ENCODE measurements at places on chromosomes 11 and 22.

GRCh38 chr11:73167363-73167954, 25.3 kb upstream of the FCHSD2 start:
- DNase-seq = no peak

DNA sequence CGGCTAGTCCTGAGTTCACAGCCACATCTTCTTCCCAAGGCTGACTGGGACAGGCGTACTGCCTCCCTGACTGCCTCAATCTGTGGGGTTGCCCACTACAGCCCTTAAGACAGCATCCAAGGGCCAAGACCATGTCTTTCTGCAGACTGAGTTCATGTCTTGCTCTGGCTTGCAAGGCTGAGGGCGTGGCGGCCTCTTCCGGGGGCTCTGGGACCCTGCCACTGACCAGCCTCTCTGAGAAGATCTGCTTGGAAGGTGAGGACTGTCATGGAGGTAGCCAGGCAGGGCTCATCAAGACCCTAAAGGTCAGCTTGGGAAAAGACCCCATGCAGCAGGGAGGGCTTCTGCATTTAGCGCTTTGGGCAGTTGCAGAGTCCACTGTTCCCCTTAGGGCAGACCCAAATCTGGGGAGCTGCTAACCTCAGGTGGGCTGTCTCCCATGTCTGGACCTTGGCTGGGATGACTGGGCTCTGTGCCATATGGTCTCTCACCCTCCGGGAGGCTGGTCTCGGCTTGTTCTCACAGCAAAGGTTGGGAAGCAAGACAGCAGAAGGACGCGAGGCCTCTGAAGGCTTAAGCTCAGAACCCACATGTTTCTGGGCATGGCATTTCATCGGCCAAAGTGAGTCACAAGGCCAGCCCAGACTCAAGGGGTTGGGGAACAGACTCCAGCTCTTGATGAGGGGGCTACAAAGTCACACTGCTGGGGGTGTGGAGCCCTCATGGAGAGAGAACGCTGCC, 109.1 kb upstream of the LMO1 start:
- no peak for DNase-seq

DNA sequence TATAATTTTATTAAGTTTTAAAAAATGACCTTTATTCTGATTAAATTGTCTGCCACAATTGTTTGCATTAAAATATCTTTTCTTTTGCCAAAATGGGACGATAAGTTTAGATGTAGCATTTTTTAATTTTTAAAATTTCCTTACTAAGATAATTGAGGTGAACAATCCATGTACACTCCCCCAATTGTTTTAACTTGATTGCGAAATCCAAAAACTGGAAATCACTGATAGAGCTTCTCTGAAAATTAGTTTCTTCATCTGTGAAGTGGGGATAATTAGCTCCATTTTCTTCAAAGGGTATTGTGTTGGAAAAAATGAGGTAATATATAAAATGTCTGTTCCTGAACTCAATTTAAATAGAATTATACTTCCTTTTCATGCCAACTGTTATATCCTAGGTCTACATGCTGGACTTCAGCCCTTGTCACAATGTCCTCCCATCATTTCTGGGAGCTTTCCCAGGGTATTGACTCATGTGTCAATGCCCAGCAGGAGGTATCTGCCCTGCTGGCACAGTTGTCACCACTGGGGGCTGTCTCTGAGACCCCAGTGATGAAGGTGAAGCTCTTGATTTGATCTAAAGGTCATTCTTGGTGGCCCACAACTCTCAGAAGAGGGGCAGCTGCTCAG, 28.7 kb upstream of the NAV2 start:
- DNase-seq = no peak

- DNase-seq = no peak
These were observed 2.6 kb upstream of the SHISA8 start for GRCh38 chr22:41917375-41917902.

GRCh38 chr11:13861411-13861810, 101.1 kb upstream of the SPON1 start:
- no peak for DNase-seq

DNA sequence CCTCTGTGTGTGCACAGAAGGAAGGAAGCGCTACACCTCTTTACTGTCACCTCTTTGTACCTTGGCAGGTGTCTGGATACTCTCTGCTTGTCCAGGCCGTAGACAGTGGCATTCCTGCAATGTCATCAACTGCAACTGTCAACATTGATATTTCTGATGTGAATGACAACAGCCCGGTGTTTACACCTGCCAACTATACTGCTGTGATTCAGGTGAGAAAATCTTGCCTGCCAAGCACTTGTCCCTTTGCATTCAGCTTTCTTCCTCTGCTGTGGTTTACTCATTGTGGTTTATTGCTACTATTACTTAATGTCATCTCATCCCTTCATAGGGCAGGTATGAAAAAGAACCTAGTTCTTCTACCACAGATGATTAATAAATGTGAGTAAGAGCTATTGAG, 131.9 kb upstream of the MTNR1B start:
- no peak for DNase-seq

- DNase-seq = no peak
These were observed 135.9 kb downstream of the FDX1 start for GRCh38 chr11:110565357-110566336.

GRCh38 chr11:35035894-35036408, 103.0 kb upstream of the CD44 start:
- DNase-seq = no peak

DNA sequence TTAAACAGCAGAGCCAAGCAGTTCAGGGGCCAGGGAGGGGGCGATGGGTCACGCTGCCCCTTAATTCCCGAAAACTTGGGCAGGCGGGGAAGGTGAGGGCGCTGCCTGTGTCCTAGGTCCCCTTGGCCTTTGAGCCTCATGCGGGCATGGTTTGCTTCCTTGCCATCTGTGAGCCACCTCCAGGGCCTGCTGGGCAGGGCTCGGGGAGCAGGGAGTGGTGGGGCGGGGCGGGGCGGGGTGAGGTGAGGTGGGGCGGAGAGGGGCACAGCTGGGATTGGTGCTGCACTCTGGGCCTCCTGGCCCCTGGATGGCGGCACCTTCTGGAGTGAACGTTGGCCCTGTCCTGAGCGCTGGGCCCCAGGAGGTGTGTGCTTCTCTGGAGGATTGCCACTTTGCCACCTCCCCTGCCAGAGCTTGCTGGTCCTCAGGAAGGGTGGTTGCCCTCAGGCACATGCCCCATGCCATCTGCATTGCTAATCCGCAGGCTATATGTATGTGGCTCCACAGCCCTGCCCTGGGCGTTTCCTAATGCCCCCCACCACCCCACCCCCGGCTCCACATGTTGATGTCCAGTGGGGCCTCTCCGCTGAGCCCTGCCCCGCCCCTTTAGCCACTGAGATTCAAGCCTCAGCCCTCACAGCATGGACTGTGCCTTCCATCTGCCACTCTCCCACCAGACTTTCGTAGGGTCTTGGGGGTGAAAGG, 352.5 kb downstream of the TBC1D22A start:
- DNase-seq = no peak

- DNase-seq = no peak
These were observed 578.0 kb upstream of the CADM1 start for GRCh38 chr11:116082256-116082655.

All from stimulated activated CD4-positive, alpha-beta T cell treated with anti-CD3 and anti-CD28 coated beads, Interleukin-1b, Interleukin-23, amount 100 ng/mL, for 4 hours (primary cell).